ENCODE measurements at places on chromosomes 4 and X. TPM values are rescaled to one million over a fixed set of nuclear protein-coding genes. Genes with fewer than 3 reads are reported as not detected.

The BMP3 gene
- 7.7 TPM for total RNA-seq

The GSPT2 gene
- 11.1 TPM for total RNA-seq

The TRAM1L1 gene
- 1.8 TPM for total RNA-seq

The DMRTC1B gene
- total RNA-seq: 0.71 TPM

The SPANXN2 gene
- total RNA-seq: not detected

The KLHL5 gene
- 56.2 TPM for total RNA-seq

The SHROOM2 gene
- total RNA-seq: 15.5 TPM
